ENCODE measurements at places on chromosomes 4 and X.
A peak's percentile ranks its signal among the peaks of the same experiment; 100 is the strongest.

DNA sequence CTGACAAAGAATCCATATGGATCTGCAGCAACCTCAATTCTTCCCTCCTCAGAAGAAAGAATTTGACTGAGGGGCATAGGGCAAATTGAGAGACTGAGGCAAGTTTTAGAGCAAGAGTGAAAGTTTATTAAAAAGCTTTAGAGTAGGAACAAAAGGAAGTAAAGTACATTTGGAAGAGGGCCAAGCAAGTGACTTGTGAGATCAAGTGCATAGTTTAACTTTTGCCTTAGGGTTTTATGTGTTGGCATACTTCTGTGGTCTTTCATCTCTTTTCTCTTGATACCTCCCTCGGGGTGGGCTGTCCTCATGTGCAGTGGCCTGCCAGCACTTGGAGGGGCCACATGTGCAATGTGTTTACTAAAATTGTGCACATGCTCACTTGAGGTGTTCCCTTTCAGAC is 98.0 kb upstream of the MAGEB16 start:
- DNase-seq = no peak

GRCh38 chr4:140408974-140409373 is 18.5 kb downstream of the CLGN start:
- no peak for DNase-seq

- no peak for DNase-seq
Measured at GRCh38 chr4:54746218-54746617, 88.5 kb downstream of the KIT start.

DNA sequence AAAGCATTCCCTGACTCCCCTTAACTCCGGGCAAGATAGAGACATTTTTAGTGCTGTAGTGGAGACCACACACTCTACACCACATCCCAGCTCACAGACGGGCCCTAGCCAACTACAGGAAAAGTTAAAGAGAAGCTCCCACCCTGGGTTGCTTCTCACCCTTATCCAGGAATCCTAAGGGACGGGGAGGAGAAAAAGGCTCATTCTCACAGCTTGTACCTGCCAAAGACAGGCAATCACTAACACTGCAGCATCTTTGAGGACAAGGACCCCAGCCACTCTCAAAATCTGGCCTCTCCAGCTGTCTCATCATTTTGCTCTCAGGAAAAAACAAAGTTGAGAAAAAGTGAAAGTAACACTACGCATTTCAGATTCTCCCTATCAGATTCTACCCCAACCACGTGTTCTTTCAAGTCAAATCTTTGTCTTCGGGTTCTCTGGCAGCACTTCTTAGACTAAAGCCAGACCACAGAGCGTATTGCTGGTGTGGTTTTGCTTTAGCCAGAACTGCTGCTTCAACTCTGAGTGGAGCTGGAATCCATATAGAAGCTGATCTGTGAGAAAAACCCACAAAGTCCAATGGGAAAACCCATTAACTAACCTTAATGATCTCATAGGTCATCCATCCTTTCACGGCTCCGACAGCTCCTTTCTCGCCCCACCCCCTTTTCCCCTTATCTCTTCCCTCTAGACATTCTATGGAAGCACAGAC is 605.9 kb upstream of the DIPK2B start:
- DNase-seq = no peak

- no peak for DNase-seq
Measured at GRCh38 chr4:185689407-185689806, 122.6 kb downstream of the SORBS2 start.

DNA sequence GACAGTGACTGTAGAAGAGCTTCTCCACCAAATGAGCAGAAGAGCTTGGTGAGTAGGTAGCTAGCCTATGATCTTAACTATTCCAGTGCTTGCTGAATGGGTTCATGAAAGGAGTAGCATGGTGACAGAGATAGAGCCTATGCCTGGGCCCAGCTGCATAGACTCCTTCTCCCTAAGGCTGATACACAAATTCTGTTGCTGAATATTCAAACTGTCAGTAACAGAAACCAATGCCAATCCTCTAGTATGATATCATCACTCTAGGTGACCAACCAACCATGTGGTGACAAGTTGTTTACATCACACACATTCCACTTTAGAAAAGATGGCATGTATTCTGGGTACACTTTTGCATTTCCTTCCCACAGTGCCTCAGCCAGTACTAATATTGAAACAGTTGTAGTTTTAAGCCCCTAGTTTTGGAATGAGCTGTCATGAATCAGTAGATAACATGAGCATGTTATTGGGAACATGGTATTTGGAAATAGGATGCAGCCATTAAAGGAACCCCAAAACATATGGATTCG is 103.4 kb upstream of the GRXCR1 start:
- DNase-seq = no peak

- no peak for DNase-seq
Measured at GRCh38 chr4:110137829-110138228, 60.6 kb downstream of the ELOVL6 start.

GRCh38 chr4:8274765-8275547 is 5.4 kb downstream of the HTRA3 start:
- DNase-seq = peak; percentile 92

- peak; percentile 67 for DNase-seq
Measured at GRCh38 chr4:81343536-81343935, 128.2 kb downstream of the RASGEF1B start.

GRCh38 chr4:86775061-86775460 is 74.1 kb downstream of the SLC10A6 start:
- DNase-seq = no peak

DNA sequence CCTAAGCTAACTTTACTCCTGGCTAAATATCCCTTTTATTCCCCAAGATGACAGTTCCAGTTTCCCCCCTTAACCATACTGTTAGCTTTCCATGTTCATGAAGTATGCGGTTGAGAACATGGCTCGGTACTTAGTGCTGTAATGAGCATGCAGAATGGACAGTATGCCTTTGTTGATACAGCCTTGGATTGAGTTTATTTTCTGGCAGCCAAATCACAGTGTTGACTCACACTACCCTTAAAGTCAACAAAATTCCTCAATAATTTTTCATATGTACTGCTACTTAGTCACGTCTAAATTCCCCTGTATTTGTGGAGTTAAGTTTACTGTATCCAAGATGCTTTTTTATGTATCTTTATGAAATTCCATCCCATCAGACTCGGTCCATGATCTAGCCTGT is 1.4 kb upstream of the VEGFC start:
- no peak for DNase-seq

DNA sequence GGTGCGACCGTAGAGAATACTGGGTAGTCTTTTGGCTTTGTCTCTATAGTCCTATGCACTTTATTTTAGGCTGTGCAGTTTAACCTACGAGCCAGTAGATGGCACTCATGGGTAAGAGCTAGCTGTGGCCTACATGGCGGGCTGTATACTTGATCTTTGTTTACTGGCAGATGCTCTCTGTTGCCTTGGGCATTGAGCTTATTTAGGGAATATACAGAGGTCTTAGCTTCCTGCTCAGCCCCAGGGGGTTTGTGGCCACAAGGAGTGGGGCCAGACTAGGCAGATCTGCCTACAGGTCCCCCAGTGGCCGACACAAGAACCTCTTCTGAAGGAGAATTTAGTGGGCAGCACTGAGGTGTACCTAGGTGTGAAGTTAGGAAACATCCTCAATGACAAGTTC is 227.6 kb upstream of the HDX start:
- peak; percentile 42 for DNase-seq

DNA sequence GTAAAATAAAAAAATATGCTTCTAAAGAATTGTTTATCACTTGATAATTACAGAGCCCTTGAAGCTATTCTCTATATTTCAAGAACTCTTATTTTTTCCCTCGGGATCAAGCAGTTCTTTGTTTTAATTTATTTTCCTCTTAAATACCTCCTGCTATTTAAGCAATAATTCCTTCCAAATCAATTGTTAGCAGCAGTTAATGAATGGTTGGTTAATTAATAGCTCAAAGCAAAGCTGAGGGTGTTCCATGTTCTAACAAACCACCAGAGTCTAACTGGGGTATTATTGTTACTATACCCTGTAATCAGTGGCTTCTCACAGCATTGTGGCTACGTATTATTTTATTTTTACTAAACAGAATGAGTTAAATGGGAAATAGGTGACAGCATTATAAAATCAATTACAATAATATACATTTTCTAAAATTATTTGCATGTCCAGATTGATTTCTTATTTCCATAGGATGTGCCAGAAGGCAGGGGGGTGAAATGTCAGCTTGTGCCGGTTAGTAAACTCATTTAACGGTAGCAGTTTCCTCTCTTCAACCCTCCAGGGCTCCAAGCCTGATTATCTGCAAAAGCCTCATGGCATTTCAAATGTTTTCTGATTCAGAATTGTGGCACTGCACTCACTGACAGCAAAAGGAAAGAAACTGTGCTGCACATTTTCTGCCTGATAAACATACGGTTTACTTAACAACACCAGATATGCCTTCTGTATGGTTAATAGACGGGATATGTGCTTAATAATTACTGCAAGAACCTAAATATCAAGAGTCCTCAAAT is 286.9 kb upstream of the EMCN start:
- DNase-seq = no peak

DNA sequence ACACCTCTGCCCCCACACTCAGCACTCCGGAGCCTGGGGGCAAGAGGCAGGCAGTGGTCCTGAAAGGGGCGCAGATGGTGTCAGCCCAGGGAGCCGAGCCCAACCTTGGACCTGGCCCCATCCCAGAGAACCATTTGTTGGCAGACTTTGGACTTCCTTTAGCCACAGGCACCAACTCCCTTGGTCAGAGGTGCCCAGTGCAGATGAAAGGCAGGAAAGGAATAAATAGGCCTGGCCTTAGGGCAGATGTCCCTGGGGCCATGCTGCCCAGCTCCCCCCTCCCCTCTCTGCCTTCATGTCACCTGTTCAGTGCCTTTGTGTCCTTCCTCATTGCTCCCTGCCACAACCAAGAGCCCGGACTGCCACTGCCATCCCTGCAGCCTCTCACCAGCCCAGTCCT is 52.8 kb downstream of the SEL1L3 start:
- DNase-seq = no peak

GRCh38 chr4:10011277-10011676 is 10.0 kb downstream of the SLC2A9 start:
- no peak for DNase-seq

DNA sequence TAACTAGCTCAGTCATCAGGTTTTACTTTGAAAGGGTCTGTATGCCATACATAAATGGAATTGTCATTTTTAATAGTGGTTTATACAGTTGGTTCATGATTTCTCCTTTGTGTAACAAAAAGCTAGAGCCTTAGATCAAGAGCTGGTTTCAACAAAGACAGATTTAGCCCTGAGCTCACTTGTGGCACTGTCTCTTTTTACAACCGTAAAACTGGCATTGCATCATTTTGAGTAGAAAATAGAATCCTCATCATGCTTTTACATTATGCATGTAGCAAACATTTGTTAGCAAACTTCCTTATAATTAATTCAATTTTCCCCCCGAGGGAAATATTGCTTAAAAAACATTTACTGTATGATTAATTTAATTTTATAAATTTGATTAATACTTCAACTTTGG is 1871.5 kb downstream of the ARAP2 start:
- DNase-seq = no peak

DNA sequence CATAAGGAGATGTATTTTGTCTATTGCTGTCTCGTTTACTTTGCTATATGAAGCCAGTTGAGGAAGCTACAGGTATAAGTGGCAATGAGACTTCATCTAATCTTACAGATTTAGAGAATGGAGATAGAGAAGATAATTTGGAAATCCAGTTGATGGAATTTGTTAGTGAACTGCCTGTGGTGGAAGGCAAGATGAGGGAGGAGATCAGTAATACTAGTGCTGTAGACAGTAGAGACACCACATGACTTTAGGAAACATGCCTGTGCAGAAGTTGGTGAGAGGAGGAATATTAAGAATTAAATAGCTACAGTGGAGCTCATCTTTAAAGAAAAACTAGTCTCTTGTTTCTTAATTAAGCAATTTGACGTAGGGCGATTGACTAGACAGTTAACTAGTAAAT is 51.3 kb downstream of the RBPJ start:
- DNase-seq = no peak

DNA sequence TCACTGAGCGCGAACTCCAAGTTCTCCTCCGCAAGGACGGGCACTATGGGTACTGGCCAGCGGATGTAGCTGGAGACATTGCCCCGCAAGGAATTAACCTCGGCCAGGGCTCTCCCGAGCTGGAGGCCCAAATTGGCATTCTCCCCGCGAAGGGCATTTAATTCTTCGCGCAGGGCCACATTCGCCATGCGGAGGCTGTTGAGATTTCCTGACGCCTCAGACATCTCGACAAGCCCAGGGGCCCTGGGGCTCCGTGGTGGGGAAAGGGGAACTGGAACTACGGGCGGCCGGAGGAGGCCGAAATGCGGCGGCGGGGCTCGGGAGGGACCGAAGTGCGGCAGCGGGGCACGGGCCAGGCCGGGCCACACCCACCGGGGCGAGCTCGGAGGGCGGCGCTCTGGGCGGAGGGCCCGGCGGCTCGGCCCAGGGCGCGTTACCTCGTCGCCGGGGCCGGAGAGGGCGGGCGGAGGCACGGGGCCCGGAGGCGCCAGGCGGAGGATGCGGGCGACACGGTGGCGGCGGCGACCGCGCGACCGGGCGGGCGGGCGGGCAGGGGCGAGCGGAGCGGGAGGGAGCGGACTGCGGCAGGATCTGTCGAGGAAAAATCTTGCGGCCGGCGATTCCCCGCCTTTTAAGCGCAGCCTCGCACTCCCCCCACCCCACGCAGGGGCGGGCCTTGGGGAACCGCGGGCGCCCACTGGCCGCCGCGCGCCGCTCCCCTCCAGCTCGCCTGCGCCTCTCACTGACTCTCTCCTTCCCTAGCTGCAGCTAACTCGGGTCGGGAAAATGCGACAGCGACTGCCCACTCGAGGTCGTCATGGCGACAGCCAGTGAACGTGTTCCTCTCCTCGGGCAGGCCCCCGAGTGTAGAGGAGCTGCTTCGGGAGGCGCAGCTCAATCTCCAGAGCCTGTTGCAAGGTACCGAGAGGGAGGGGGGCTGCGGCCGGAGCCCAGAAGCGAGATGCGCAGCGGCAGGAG is at the start of gene RTL5:
TSS of gene RTL5 (minus strand) at position 599 of the 978 bp plus-strand sequence.
- DNase-seq = peak; percentile 88

- DNase-seq = no peak
Measured at GRCh38 chr4:83561381-83561780, 25.5 kb downstream of the GPAT3 start.
